ENCODE measurements at places on chromosomes 5 and 9.

- ATAC-seq: no peak
Measured at GRCh38 chr5:173672166-173672565, 55.7 kb upstream of the BOD1 start.

DNA sequence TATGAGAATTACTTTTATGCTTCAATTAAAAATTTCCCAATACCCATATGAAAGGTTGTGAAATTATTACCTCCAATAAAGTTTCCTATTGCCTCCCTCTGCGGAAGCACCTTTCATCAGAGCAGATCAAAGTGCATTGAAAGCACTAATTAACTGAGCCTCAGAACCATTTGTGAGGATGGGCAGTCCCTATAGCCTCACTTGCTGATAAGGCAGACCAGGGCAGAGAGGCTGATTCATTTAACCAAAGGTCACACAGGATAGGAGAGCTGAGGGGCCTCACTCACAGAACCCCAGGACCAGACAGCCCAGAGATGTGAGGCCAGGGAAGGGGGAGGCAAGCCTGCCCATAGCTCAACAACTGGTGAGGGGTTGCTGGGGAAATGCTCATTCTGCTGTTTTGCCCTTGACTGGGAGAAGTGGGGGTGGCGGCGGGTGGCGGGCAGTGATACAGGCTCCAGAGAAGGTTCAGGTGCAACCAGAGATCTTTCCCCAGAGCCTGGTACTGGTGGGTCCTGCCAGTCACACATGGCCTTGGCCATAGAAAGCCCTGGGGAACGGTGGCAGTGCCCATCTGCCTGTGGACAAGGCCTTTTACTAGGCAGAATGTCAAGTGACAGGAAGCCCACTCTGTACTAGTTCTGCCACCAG, 57.9 kb downstream of the MACROH2A1 start:
- ATAC-seq: no peak

DNA sequence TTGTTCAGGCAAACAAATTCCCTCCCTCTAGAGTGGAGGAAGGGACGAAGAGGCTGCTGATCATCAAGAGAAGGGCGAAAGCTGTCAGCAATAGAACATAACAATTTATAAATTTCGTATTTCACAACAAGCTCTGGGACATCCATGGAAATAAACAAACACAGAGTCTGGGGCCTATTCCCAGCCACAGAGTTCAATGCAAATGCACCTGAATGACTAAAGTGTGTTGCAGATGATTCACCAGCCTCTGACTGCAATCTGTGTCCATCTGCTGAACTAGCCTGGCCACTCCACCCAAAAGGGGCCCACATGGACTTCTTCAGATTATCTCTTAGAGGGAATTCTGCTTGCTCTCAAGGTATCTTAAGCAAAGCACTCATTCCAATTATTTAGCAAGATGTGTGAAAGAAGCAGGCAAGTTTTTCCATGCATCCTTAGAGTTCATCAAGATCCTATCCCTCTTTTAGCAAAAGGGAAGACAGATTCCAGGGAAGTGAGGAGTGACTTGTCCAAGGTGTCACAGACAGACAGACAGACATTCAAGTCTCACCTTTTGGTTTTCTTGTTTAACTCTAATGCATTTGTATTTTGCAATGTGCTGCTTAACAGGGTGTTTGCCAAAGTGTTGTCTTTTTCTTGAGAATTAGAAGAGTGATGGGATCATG, 307.8 kb upstream of the PAPPA start:
- peak; percentile 38 for ATAC-seq

GRCh38 chr9:131692612-131693562, 47.0 kb downstream of the RAPGEF1 start:
- ATAC-seq: peak; percentile 94

DNA sequence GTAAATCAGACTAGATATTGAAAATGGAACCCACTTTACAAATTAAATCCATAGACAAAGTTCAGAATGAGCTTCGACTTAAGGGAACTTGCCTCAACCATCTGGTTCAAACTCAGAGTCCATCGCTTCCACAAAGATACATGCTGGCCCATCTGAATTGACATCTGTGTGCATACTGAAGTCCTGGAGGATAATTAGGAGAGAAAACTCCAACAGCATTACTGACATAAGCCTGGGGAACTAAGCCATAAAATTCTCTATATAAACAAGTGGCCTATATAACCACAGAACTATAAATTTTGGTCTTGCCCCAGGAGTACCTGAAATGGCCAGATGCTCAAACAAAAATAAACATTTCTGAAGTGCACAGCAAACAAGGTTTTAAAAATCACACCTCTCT, 94.4 kb downstream of the IZUMO3 start:
- ATAC-seq: no peak

DNA sequence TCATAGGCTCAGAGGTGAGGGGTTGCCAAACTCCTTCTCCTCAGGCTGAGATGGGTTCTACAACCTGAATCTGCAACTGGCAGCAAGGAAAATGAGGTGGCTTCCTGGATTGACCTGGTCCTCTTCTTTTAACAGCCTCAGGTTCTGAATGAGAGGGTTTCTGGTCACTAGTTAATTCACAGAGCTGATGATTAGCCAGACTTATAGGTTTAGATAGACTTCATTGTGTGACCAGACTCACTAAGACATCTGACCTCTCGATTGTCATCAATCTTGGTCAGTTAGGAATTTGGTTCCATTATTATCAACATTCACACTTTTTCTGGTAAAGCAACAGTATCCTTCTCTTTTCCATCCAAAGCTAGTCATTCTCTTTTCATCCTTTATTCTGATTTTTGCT, 257.9 kb downstream of the PAPPA start:
- no peak for ATAC-seq

DNA sequence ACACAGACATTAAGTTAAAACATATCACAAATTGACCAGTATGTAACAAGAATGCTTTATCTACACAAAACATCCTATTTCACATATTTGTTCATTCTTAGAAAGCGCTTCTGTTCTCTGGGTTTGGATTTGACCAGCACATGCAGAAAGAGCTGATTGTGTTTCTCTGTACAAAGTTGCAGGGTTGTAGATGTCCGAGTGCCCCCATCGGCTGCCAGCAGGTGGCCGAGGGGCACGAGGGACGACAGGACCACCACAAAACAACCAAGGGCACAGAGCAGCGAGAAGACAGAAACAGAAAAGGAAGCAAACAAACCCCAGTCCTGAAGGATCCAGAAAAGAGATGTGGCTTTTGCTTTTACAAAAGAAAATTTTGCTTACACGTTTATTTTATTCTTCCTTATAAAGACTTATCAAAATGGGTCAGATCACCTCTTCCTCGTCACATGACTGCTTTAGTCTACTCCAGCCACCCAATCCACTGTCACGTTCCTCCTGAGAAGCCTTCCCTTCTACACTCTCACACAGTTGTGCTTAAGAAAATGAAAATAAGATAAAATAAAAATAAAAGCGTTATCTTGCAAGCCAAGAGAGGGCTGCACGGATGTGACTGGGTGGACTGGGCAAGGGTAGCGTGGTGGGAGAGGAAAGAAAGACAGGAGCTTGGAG, 9.5 kb downstream of the OTP start:
- ATAC-seq: no peak

DNA sequence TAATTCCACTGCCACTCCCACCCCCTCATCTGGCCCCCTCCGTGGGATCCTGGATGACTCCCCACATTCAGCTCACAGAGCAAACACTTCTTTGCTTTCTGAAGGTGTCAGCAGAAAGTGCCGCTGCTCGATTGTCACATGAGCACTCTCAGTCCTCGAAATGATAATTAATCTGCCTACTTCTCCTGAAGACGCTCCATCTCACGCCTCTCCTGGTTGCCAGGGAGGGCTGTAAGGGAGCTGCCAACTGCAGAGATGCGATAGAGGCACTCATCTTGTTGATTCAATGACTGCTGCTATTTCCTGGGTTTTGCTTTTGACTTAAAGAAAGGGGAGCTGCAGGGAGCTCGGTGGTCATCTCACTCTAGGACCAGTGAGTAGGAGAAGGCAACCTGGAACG, 206.5 kb downstream of the DAB2IP start:
- ATAC-seq: no peak

DNA sequence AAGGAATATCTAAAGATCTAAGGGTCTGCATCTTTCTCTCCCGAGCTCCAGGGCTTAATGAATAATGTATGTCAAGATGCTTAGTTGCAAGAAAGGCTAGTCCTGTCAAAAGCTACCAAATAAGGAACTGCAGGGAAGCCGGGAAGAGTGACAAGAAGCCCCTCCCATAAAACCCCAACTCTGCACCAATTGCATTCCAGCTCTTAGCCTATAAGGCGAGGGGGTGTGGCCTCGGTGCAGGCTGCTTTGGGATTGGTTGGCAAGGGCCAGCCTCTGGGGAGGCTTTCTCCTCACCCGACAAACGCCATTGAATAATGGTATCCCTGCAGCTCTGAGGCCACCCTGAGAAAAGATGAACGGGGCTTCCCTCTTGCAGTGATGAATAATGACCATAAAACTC, 416.9 kb downstream of the RAB3C start:
- no peak for ATAC-seq

DNA sequence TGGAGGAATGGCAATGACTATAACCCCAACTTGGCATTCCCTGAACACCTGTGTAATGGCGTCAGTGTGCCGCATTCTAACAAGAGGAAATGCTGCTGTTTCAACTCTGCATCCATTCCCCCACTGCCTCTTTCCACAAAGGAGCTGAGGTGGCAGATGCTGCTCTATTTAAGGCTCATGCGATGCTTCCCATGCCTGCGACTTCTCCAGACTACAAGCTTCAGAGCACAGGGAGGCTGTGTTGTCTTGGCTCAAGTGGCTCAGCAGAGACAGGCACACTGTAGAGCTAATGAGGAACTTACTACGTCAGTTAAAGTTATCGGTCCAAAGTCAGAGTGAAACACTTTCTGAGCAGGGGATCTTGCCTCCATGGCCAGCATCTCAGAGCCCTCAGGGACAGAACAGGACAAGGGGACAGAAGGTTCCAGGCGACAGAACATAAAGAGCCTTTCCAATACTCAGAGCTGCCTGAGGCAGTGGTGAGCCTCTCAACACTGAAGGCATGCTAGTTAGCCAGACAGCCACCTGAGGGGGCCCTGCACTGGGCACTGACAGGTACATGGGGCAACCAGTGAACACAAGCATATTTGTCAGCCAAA, 21.8 kb downstream of the TNIP1 start:
- ATAC-seq: no peak

DNA sequence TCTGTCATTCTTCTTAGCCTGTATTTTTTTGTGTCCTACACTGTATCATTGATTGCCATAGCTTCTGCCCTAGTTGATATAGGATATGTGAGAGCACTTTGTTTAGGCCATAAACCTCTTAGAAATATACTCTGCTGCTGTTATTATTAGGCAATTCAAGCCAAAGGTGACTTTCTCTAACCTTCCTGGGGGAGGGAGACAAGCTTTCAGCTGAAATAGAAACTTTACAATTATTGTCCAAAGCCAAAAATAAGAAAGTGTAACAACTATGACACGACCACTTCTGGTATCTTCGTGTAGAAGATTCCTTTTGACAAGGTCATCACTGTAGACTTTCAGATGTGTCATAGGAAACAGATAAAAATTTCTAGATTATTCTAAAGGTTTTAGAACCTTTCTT, 12.2 kb upstream of the CSNK1A1 start:
- no peak for ATAC-seq

- no peak for ATAC-seq
Measured at GRCh38 chr5:56019306-56020272, 24.8 kb upstream of the IL6ST start.

DNA sequence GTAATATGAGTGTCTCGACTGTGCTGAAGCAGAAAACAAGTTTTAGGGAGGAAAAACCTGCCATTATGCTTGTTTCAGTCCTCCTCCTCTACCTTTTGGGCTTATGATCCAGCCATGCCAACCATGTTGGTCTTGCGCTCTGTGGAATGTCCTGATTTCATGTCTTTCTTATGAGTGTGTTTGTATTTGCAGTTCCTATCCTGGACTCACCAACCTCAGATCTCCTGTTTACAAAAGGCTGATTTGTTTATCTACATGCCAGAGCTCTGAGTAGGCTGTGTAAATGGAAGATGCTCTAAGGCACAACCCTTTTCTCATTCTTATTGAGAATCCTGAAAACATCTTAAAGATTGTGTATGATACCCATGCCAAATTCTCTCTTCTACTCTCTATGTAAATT, 138.6 kb downstream of the ARHGEF28 start:
- ATAC-seq: no peak

DNA sequence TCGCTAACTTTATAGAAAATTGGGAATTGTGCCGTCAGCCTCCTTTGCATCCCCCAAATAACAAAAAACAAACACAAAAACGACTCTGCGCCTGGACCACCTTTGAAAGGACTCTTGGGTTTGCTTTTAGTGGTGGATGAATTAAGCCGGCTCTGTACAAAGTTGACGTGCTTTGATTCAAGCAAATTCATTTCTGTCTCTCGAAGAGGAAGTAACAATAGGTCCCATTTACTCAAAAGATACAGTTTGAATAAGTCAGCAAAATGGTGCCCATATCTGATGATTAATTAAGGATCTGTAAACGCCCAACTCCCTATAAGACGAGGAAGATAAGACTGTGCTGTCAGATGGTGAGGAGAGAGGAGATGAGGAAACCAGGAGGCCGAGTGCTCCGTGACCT, 67.8 kb downstream of the AK8 start:
- ATAC-seq: no peak

GRCh38 chr9:132609184-132609583, 26.8 kb downstream of the BARHL1 start:
- no peak for ATAC-seq

- ATAC-seq: no peak
Measured at GRCh38 chr5:164237486-164237885, 732.1 kb downstream of the MAT2B start.

DNA sequence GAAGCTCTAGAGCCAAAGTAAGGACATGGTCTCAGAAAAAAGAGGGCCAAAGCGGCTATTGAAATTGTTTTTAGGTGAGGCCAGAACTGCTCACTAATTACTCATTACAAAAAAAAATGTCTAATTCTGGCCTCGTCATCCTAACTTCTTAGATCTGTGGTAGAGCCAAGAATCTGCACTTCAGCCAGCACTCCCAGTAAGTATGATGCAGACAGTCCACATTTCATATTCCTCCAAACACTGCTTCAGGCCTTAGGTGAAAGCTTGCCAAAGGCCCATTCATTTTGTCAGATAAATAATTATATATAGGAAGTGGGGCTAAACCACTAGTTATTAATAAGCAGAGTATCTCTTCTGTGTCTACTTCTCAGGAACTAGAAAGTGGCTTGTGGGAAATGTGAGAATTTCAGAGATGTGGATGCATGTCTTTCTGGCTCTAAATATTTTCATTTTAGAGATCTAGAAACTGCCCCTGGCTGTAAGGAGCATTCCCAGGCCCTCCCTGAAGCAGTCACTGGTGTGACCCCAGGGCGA, 554.0 kb downstream of the TLE4 start:
- ATAC-seq: no peak

GRCh38 chr5:113043491-113043931, 66.9 kb downstream of the DCP2 start:
- ATAC-seq: no peak

GRCh38 chr9:967903-968641, 8.4 kb upstream of the DMRT3 start:
- peak; percentile 67 for ATAC-seq

GRCh38 chr9:137365056-137365455, 57.9 kb downstream of the EXD3 start:
- no peak for ATAC-seq

GRCh38 chr5:33379757-33380156, 61.0 kb upstream of the TARS1 start:
- ATAC-seq: no peak

GRCh38 chr5:119453040-119453373, 710 bp downstream of the HSD17B4 start:
- no peak for ATAC-seq

All from esophagus mucosa (tissue), 1 donor.